Neural crest cell (in vitro differentiated cells): ENCODE measurements at places on chromosomes 4 and X.

DNA sequence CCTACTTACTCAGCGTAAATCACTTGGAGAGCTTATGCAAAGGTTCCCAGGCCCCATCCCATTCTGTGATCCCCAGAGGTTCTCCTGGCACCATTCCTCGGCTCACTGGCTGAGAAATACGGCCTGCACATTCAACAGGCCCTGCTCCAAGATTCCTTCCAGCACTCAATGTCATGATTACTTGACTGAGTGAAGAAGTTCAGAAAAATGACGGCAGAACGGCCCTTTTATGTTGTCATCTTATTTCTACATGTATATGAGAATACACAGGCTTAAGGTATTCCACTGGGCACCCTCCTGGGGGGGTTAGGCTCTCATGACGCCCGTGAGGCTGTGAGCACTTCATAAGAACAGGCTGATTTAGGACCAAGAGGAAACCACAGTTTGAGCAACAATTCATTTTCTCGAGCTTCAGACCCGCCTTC is 190.6 kb downstream of the NSUN7 start:
- DNase-seq, result no peak

- no peak for DNase-seq
These were observed 8.4 kb upstream of the ASMT start for GRCh38 chrX:1606496-1606895.

GRCh38 chr4:103692615-103693014 is 27.2 kb downstream of the TACR3 start:
- DNase-seq, result no peak

- no peak for DNase-seq
These were observed 147.2 kb downstream of the GLRA3 start for GRCh38 chr4:174681723-174682300.

GRCh38 chr4:52659722-52660261 is 691 bp upstream of the USP46 start:
- no peak for DNase-seq
